ENCODE measurements at places on chromosomes 11 and 22.
A peak's percentile ranks its signal among the peaks of the same experiment; 100 is the strongest.

- no peak for DNase-seq
Measured at GRCh38 chr11:119207415-119207960, 1.3 kb downstream of the CBL start.

DNA sequence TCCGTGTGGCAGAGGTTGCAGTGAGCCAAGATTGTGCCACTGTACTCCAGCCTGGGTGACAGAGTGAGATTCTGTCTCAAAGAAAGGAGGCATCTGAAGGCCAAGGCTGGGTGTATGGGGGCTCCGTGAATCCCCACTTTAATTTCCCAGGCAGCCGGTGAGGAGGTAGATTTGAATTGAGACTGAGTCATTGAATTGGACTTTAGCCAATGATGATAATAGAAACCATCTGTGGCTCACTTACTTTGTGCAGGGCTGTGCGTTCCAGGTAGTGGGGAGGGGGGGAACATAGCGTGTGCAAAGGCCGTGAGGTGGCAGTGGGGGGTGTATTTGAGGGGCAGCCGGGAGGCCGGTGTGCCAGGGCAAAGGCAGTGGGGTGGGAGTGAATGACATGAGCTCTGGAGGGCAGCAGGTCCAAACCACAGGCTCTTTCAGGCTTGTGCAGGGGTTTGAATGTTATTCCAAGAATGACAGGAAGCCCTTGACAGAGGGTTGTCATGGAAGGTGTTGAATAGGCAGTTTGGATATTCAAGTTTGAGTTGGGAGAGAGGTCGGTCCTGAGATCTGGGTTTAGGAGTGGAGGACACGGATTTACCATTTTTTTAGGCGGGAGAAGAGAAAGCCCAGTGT, 6.1 kb downstream of the ARHGAP8 start:
- peak; percentile 68 for DNase-seq

DNA sequence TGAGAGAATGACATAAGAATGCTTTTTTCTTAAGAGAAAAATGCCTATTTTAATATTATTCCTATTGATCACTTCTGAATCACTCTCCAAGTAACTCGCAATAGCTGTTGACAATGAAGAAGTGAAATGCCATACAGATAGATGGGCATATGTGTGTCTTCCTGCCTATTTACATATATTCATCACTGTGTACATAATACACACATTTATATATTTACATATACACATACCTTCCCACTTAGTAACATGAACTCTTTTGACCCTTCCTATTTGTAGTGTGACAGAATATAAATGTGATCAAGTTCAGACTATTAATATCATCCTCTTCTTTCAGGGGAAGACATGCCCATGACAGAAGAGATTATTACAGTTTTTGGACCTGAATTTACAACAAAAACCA, 756.7 kb downstream of the DLG2 start:
- DNase-seq, result no peak

GRCh38 chr11:72856551-72857345, 42.5 kb downstream of the ATG16L2 start:
- DNase-seq, result no peak

DNA sequence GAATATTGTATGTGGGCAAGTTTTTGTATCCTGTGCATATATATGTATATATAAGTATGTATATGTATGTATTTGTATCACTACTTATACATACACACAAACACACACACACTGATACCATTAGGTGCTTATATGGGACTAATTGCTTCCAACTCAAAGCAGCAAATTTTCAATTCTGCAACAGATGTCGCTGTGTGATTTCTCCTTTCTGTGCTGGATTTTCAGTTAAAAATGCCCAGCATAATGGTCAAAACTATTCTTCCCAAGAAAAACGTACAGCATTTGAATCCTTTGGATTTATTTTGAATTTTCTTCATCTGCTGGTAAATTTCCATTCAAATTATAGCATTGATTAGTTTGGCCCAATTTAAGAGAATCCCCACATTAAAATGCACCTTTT, 4.3 kb downstream of the CADM1 start:
- no peak for DNase-seq

Measured in hepatocyte (in vitro differentiated cells).